ENCODE measurements at places on chromosomes 12 and 14.
A peak's percentile ranks its signal among the peaks of the same experiment; 100 is the strongest.

GRCh38 chr14:96713426-96713825 lies 83.8 kb upstream of the VRK1 start:
- no peak for DNase-seq

DNA sequence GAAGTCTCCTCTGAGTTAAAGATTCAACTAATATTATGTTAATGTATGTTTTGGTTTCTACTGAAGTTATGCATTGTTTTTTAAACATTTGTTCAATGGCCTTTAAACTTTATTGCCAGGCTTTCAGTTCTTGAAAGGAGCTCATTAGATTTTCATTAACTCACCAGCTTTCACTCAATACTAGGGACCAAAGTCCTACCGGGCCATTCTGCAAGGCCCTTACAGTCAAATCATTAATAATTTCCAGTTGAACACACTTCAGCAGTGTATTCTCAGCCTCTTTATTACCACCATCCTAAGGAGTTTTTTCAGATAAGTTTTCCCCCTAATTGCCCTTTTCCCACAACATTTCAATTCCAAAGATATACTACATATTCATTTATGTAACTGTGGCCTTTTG lies 409.2 kb downstream of the DIO2 start:
- DNase-seq = no peak

DNA sequence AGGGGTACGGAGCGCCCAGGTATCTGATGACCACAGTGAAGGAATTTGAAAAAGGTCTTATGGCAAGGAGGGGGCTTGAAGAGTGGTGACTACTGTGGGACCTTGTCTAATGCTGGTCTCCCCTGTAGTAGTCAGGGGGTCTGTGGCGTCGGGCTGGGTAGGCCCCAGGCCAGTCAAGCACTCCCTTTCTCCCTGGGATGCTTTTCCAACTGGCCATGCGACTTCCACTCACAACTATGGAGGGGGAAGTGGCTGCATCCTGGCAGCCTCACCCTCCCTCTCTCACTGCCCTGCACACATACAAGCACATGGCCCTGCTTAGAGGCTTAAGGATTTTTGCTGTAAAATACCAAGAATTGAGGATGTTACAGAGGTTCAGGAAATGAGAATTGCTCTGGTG lies 4.1 kb downstream of the TSPAN11 start:
- DNase-seq = no peak

DNA sequence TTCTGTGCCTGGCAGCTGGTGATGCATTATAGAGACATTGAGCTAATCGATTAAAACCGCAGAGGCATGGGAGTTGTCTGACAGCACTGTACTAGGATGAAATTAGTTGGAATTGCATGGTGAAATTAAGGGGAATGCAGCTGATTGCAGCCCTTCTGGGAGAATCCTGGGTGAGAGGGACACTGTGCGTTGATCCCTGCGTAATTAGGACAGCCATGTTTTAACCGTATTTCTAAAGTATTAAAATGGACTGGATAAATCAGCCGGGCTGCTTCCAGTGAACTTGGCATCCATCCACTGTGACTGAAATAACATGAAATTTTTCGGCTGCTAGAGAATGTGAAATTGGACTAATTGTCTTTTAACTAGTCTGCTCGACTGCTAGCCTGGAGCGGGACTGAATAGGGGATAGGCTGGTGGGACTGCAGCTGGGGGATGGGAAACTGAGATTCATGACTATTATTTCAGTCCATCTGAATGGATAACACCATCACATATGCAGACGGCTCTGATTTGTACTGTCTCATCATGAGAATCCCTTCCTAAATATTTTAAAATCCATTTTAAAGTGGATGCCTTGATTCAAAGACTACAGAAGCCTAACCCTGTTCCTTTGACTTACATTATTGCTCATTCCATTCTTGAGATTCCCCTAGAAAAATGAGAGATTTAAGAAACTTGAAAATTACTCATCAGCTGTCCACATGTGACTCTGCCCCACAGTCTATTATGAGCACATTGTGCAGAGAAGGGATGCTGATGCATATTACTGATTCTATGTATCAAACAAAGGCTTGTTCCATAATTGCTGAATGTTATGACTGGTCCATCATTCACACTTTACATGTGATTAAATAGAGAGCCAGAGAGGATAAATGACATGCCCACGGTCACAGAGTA lies 343.9 kb downstream of the NPAS3 start:
- DNase-seq = no peak

GRCh38 chr14:90624732-90625400 lies 191.4 kb downstream of the TTC7B start:
- no peak for DNase-seq

GRCh38 chr12:13465635-13466034 lies 269.1 kb downstream of the EMP1 start:
- no peak for DNase-seq

- no peak for DNase-seq
Measured at GRCh38 chr14:29805415-29806123, 122.1 kb downstream of the PRKD1 start.

DNA sequence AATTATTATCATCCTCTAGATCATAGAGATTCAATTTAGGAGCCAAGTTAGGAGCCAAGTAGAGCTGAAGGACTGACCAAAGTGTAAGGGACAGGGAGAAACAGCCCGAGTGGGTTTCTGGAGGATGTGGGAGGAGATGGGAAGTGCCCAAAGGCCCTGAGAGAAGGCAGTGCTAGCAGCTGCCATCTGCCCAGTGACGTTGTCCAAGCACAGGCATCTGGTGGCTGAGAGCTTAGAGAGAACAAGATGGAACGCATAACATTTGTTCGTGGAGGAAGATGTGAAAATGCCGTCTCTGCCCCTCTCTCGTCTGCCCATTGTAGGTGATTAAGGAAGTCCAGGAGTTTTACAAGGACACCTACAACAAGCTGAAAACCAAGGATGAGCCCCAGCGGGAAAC lies 34.7 kb downstream of the CD9 start:
- DNase-seq = no peak

GRCh38 chr12:132124766-132125425 lies 19.2 kb downstream of the DDX51 start:
- no peak for DNase-seq

- no peak for DNase-seq
Measured at GRCh38 chr12:127501916-127502315, 765.1 kb upstream of the TMEM132C start.

DNA sequence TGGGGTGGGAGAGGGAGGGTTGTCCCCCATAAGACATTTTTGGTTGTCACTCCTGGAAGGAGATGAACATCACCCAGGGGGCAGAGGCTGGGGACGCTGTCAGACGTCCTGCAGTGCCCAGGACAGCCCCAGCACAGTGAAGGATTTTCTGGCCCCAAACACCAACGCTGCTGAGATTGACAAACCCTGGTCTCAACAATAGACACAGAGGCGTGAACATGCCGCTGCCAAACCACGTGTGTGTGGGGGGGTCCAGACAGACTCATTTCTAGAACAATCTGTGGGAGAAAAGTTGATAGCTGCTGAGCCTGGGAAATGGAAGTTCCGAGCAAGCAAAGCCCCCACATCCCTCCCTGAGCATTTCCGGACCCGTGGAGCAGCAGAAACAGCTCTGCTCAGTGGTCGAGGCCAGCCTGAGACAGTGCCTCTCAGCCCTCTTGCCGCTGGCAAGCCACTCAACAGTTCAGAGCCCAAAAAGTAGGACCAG lies 43.8 kb upstream of the CLMN start:
- no peak for DNase-seq

DNA sequence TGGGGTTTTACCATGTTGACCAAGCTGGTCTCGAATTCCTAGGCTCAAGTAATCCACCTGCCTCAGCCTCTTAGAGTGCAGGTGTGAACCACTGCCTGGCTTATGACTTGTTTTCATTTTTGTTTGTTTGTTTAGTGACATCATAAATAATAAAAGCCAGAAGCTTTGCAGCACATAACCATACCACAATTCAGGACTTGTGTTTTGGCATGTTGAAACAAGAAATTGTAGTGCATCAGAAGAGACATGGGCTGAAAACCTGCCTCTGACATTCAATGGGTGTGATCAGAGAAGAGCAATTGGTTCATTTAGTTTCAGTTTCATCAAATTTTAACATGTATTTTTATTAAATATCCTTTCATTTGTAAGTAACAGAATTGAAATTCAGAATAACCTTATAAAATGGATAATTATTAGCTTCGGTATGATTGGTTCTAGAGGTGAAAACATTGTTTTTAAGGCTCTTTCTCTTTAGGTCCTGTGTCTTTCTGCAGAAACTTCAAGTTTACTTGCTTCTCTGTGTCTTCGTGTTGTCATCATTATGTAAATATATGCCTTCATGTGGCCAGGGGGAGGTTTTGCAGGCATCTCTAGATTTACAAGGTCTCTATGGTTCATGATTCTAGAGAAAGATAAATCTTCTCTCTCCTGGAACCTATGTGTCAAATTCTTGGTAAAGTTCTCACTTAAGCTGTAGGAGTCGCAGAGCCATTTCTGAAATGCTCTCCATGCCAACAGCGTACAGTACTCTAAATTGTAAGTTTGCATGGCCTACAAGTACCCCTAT lies 312.0 kb downstream of the KCNC2 start:
- peak; percentile 19 for DNase-seq

GRCh38 chr14:54686219-54686870 lies 119.4 kb downstream of the SAMD4A start:
- no peak for DNase-seq

- no peak for DNase-seq
Measured at GRCh38 chr14:55200651-55201050, 9.3 kb upstream of the DLGAP5 start.

- no peak for DNase-seq
Measured at GRCh38 chr14:25848601-25849000, 749.2 kb downstream of the NOVA1 start.

DNA sequence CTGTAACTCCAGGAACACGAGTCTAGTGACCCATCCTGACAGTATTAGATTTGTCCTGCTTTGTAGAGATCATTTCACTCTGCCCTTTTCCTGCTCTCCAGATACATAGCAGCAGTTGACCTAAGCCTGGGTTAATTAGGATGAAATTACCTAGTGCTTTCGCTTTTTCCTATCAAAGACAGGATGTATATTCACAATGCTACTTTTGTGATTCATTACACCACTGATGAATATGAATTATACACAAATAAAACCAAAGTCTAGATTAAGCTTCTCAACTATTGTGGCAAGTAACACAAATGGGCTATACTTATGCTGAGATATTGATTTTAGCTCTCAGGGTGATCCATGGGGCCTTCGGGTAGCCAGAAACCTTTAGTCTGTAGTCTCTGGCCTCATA lies 17.9 kb downstream of the CERS5 start:
- DNase-seq = no peak
